ENCODE measurements at places on chromosomes 13 and 19. TPM values are rescaled to one million over a fixed set of nuclear protein-coding genes. Genes with fewer than 3 reads are reported as not detected.

DNA sequence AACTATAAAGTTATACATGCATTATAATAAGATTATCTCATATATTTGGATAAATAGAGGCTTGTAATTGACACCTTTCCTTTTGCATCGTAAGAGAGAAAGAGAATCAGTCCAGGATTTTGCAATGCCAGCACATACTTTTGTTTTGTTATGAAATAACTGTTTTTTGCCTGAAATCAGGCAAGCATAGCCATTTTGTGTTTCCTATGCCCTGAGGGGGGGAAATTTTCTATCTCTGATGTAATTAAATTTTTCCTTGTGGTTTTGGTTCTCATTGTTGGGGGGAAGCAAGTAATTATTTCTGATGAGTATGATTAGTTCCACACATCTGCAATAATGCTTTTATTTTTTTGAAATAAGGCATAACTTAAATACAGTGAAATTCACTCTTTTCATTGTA, 229.4 kb downstream of the NDFIP2 start:
- DNase-seq, result no peak

- no peak for DNase-seq
Observed at GRCh38 chr13:113273851-113274590, 23.0 kb upstream of the LAMP1 start.

GRCh38 chr19:34365463-34366401, 736 bp downstream of the GPI start:
- DNase-seq, result no peak

DNA sequence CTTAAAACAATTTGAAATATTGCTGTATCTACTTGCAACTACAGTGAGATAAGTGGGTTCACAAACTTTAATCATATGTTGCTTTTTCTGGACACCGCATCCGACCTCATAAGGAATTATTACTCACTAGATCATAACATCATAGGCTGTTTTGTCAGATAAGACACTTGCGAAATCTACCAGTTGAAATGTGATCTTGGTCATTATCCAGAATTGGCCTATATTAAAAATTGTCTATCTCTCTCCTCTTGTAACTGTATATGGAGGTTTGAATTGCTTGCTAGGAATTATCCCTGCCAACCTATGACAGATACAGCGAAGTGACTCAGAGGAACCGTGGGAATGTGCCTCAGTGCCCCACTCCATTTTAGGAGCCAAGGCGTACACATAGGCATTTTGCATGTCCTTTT, 117.0 kb upstream of the POSTN start:
- no peak for DNase-seq

DNA sequence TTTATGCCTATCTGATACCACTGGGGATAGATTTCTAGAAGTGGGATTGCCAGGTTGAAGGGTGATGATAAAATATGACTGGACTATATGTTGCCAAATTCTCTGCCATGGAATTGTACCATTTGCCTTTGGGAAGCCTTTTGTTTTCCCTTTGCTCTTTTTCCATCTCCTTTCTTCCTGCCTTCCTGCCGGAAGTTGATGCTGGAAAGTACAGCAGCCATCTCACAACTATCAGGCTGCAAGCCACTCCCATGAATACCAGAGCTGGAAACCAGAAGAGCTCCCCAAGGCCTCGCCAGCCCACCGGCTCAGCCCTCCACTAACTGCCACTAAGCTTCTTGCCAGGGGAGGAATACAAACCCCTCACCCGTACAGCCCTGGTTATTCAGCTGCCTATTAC, 29.7 kb downstream of the ZIC5 start:
- DNase-seq, result no peak

Gene PCDH17
- polyA plus RNA-seq, result 17.5 TPM

Data from left renal cortex interstitium (tissue), 4 donors.